ENCODE measurements at places on chromosomes 13 and 19.

DNA sequence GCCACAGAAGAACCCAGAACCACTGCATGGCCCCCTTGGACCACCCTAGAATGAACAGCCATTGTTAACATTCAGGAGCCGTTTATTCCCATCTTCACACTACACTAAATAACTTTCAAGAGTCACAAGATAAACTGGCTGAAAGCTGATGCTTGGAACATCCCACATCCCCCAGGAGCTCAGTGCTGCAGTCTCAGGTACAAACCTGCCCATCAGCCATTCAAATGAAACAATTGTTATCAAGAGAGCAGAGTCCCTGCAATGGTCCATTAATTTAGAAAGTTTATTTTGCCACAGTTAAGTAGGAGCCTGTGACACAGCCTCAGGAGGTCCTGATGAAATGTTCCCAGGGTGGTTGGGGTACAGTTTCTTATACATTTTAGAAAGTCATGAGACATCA, 123.8 kb upstream of the ZNF91 start:
- H3K4me3 ChIP-seq: no peak overlapping the region
- no peak for DNase-seq
- H3K4me1 ChIP-seq: no peaks in the 10 kb centered on the region
- H3K36me3 ChIP-seq: no peaks in the 10 kb centered on the region
- H3K27ac ChIP-seq: no peak overlapping the region

DNA sequence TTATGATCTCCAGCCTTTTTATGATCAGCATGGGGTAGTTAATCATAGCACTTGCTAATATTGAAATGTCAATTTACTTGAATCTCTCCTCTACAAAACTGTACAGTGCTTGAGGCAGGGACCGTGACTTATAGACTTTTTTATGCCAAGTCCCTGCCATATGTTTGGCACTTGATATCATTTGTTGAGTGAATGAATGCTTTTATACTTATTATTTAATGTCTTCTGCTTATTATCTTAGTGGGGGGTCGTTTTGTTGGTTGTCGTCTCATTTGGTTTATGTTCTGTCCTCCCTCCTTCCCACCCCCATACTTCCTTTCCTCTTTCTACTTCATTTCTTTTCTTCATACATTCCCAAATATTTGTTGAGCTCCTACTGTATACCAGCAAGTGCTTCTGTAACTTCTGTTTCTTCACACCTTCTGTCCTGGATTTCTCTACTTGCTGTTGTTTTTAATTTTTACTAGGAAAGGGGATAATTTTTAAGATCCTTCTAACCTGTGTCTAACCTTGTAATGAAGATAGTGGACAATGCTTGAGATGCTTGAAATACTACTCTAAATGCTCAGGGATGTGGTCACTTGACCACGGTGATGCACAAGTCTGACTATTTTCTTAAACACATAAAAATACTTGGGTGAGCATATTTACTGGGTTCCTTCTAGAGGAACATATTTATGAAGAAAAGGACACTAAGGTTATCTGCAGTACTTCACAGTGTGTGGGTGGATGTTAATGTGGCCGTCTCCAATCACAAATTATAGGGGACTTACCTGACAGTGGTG, 223.8 kb downstream of the TDRD3 start:
- H3K4me3 ChIP-seq: no peak overlapping the region
- no peaks in the 10 kb centered on the region for H3K36me3 ChIP-seq
- DNase-seq: no peak
- no peaks in the 10 kb centered on the region for H3K4me1 ChIP-seq
- no peak overlapping the region for H3K27ac ChIP-seq

DNA sequence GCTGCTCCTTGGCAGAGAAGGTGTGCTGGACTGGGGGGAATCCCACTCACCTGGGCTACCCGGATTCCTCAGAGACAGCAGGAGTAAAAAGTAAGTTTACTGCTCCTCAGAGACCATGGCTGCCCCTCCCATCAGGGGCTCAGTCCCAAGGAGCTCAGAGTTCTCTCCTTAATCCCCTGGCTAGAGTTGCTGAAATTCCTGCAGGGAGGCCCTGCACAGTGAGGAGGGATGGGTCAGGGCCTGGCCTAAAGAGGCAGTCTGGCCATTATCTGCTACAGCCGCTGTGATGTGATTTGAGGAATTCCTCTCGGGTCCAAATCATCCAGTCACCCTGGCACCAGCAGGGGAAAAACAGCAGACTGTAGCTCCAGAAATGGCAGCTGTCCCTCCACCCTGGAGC, 502.5 kb downstream of the PCDH17 start:
- H3K4me1 ChIP-seq: no peaks in the 10 kb centered on the region
- no peaks in the 10 kb centered on the region for H3K27me3 ChIP-seq
- no peak overlapping the region for H3K4me3 ChIP-seq
- no peak for DNase-seq

DNA sequence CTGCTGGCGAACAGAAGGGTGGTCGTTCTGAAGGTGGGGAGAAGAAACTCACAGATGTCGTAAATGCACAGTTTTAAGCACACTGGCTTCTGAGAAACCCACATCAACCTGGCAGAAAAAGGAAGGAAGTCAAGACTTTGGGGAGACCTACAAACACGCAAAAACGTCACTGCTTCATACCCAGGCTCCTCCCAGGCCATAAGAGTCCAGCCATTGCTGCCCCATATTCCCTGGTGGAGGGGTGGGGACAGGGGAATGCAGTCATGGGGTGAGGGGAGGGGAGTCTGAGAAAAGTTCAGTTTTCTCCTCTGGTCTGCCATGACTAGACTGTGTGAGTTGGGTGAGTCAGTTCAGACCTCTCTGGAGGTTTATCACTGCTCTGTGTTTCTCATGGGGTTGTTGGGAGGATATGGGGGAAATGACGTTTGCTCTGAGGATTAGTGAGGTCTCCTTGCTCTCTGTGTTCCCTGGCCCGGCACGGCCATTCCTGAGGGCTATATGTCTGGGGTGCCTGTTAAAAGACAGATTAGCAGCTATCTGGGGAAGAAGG, 139.0 kb downstream of the FLT1 start:
- H3K4me1 ChIP-seq: peaks cover 12% of the 10 kb centered on the region
- no peak overlapping the region for H3K4me3 ChIP-seq
- peak overlapping the region; percentile 44 for H3K27ac ChIP-seq
- H3K27me3 ChIP-seq: no peaks in the 10 kb centered on the region

DNA sequence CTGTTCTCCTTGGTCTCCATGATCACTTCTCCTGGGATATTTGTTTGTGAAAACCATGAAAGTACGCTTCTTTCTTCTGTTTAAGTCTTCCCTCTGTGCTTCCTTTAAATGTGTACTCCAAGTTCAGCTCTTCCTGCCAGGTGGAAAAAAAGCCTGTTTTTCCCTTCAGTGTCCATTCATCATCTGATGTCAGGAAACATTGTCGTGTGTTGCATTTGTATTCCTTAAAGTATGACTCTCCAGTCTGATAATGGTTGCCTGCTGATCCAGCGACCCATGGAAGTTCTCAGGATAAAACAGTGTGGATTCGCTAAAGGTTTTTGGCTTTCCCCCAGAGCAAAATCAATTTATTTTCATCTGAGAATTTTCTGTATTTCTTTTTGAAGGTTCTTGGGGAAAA, 22.3 kb downstream of the SACS start:
- no peak overlapping the region for H3K27ac ChIP-seq
- H3K36me3 ChIP-seq: no peaks in the 10 kb centered on the region
- H3K4me1 ChIP-seq: no peaks in the 10 kb centered on the region
- DNase-seq: no peak
- no peak overlapping the region for H3K4me3 ChIP-seq

- no peak overlapping the region for H3K27ac ChIP-seq
- H3K27me3 ChIP-seq: no peaks in the 10 kb centered on the region
- H3K4me3 ChIP-seq: no peak overlapping the region
These were observed 81.4 kb downstream of the IRS2 start for GRCh38 chr13:109704771-109705635.

GRCh38 chr13:41590122-41590521, 132.8 kb downstream of the RGCC start:
- H3K36me3 ChIP-seq: no peaks in the 10 kb centered on the region
- no peaks in the 10 kb centered on the region for H3K27me3 ChIP-seq
- peaks cover 2% of the 10 kb centered on the region for H3K4me1 ChIP-seq
- no peak for DNase-seq

- H3K4me1 ChIP-seq: no peaks in the 10 kb centered on the region
- H3K27me3 ChIP-seq: no peaks in the 10 kb centered on the region
- no peak overlapping the region for H3K27ac ChIP-seq
- no peaks in the 10 kb centered on the region for H3K36me3 ChIP-seq
- DNase-seq: no peak
These were observed 409.0 kb downstream of the GPC6 start for GRCh38 chr13:93635616-93636032.

- no peak for DNase-seq
- H3K4me3 ChIP-seq: no peak overlapping the region
- no peaks in the 10 kb centered on the region for H3K36me3 ChIP-seq
- no peaks in the 10 kb centered on the region for H3K4me1 ChIP-seq
- H3K27me3 ChIP-seq: no peaks in the 10 kb centered on the region
- no peak overlapping the region for H3K27ac ChIP-seq
These were observed 794.3 kb upstream of the MIR17HG start for GRCh38 chr13:90553159-90553558.

GRCh38 chr19:18865106-18865972, 30.6 kb downstream of the CERS1 start:
- no peak overlapping the region for H3K27ac ChIP-seq
- DNase-seq: peak; percentile 21
- H3K4me3 ChIP-seq: no peak overlapping the region
- no peaks in the 10 kb centered on the region for H3K4me1 ChIP-seq

DNA sequence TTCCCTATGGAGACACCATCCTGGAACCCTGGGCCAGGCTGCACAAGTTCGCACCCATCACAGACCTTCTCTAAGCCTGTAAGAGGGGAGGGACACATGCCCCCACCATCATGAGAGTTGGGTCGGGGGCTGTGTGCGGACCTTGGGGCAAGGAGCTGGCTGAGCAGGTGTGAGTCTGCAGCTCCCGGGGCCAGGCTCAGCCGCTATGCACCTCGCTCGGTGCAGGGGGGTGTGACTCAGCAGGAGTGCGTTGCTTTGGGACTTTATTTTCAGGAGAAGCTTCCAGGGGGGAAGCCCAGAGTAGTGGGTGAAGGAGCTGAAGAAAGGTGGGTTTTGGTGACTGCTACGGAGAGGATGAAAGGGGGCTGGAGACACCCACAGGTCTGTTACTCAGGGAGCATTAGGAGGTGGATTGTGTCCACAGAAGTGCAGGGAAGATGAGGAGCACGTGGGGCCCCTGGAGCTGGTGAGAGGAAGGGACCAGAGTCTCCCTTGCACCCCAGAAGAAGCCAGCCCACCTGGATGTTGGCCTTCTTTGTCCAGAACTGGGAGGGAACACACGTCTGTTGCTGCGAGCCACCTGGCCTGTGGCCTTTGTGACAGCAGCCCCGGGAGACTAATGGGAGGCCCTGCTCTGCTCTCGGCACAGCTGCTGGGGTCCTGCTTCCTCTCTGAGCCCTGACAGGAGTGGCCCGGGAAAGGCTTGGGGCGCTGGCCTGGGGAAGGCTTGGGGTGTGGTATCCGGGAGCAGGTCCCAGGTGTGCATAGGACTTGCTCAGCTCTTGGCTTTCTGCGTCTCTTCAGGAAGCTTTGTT, 162.6 kb downstream of the TEX29 start:
- H3K27ac ChIP-seq: no peak overlapping the region
- no peaks in the 10 kb centered on the region for H3K36me3 ChIP-seq
- no peak overlapping the region for H3K4me3 ChIP-seq
- no peaks in the 10 kb centered on the region for H3K4me1 ChIP-seq

DNA sequence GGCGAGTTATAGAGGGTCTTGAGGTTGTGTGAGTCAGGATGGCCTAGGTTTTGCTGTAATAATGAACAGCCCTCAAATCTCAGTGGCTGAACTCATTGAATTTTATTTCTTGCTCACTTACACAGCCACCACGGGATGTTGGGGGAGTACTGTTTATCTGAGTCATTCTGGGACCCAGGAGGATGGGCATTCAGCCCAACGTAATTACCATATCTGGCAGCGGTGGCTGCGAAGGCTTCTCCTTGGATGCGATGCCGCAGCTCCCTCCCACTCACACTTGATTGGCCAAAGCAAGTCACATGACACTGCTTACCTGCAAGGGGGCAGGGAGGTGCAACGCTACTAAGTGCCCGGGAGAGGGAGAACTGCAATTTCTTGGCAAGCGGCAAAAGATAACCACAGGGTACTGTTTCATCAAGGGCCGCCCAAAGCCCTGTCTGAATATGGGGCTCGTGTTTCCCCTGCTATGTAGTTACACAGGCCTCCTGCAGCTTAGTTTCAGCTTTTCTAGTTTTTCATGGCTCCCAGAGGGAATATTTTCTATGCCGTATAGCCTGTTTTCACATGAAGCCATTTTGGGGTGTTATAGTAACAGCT, 19.9 kb downstream of the ZSWIM9 start:
- no peaks in the 10 kb centered on the region for H3K27me3 ChIP-seq
- H3K27ac ChIP-seq: no peak overlapping the region
- H3K36me3 ChIP-seq: peaks cover 2% of the 10 kb centered on the region
- DNase-seq: peak; percentile 27
- H3K4me1 ChIP-seq: no peaks in the 10 kb centered on the region

DNA sequence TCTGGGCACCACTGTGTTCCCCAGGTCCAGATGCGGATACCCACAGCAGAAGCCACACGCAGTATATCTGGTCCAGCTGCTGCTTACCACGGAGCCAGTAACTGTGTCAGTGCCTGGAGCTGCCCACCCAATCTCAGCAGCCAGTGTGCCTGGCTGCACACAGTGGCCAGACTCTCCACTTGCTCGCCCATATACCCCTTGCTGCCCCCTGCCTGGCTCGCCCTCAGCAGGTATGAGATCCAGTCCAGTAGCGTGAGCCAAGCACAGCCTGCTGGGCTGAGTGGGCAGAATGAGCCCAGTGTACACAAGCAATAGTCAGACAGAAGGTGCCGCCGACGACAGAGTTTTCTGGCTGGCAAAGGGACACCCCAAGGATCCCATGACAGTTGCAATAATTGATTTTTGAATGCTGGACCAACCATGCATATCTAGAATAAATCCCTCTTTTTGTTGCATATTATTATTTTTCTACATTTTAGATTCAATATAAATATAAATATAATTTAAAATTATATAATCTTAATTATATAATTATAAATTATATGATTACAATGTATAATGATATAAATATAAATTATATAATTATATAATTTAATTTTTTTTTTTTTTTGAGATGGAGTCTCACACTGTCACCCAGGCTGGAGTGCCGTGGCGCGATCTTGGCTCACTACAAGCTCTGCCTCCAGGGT, 918.8 kb upstream of the MIR17HG start:
- no peaks in the 10 kb centered on the region for H3K4me1 ChIP-seq
- H3K27ac ChIP-seq: no peak overlapping the region
- H3K27me3 ChIP-seq: no peaks in the 10 kb centered on the region
- no peak for DNase-seq

GRCh38 chr13:29436291-29436690, 159.2 kb downstream of the SLC7A1 start:
- H3K27ac ChIP-seq: peak overlapping the region; percentile 87
- H3K36me3 ChIP-seq: peaks cover 4% of the 10 kb centered on the region
- peaks cover 40% of the 10 kb centered on the region for H3K4me1 ChIP-seq
- DNase-seq: no peak
- H3K4me3 ChIP-seq: no peak overlapping the region

DNA sequence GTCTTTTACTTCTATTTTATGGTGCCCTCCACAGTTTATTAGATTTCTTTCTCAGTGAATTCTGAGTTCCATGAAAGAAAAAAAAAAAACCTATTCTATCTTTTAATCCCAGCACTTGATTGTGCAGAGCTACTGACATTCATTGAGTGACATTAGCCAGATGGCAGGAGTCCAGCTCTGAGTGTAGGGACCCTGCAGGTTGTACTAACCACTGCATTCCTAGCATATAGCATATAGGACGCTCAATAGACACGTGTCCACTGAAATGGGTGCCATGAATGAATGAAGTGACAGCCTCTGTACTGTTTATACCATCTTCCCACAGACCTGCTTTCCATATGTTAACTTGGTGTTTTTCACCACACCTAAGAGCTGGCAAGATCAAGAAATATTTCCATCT, 206.3 kb downstream of the RAP2A start:
- H3K4me1 ChIP-seq: no peaks in the 10 kb centered on the region
- no peaks in the 10 kb centered on the region for H3K36me3 ChIP-seq
- no peak overlapping the region for H3K4me3 ChIP-seq

Data from trophoblast cell (in vitro differentiated cells and primary cell).